ENCODE measurements at places on chromosomes 4 and X.

DNA sequence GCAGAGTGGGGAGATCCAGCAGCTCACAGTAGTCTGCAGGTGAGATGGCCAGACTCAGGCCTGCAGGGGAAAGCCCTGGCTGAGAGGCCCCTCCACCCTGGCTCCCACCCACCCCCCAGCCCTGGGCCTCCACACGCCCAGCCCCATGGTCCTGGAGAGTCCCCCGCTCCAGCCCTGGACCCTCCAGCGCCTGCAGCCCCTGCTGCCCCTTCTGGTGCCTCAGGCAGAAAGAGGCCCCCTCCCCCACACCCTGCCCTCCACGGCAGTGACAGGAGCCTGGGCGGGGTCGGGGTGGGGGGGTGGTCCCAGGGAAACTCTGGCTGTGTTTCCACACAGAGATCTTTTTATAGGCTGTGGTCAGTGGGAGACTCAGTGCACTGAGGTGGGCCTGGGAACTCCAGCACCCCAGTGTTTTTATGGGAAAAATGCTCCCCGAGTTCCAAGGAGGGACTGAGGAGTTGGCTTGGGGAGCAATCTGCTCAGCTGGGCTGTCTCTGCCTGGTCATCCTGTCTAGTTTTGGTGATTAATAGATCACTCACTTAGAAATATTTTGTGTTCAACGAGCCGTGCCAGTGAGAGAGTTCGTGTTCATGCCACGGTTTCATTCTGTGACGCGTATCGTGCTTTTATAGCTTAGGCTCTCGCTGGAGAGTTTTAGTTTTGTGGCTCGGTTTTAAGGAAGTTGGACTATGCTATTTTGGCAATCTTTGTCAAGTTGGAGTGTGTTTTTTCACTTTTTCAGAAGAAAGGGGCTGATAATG, 53.1 kb upstream of the HGFAC start:
- no peak for DNase-seq

- no peak for DNase-seq
These were observed 124.5 kb upstream of the GIMD1 start for GRCh38 chr4:106493086-106493485.

DNA sequence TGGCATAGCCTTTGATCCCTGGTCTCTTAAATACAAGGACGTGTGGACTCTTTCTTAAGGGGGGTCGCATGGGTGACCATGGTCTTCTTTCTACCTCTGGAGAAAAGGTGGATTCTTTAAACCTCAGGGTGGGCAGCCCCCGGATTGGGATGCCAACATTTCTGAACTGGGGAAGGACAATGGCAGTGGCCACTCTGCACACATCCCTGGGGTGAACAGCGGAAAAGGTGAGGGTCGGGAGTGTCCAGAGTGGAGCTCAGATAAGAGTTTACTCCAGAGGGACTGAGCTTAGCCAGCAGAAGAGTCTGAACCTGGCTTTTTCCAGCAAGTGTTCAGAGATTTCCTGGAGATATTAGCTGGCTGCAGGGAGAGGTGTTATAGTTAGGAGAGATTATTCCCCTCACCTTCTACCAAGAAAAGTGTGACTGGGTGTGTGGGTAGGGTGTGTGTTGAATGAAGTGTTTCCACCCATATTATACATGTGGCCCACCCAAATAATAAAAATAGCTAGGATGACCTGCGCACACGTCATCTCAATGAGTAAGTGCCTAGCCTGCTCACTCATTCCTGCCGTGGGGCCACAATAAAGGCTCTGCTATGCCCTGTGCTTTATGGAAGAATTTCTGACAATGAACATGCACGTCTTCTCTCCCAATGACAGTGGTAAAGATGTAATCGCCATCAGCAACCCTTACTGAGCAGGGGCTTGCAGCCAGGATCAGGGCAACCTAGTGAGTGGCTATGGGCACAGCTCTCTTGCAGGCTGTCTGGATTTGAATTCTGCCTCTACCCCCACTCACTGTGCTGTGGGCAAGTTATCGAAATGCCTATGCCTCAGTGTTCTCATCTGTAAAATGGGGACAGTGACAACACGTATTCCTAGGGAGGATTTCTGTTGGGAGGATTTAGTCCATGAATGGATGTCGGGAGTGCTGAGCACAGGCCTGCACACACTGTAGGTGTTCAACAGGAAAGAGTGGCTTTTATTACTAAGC, 76.6 kb downstream of the SLC2A9 start:
- peak; percentile 25 for DNase-seq

DNA sequence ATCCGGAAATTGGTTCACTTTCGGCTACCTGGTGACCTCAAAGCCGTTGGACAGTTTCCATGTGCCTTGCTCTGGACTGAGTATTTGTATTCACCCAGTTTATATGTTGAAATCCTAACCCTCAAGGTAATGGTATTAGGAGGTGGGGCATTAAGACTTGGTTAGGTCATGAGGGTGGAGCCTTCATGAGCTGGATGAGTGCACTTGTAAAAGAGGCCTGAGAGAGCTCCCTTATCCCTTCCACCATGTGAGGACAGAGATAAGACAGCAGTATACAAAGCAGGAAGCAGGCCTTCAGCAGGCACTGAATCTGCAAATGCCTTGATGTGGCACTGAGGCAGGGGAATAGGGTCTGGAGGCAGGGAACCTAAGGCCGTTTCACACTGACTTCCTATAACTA, 5.3 kb upstream of the OPHN1 start:
- no peak for DNase-seq

DNA sequence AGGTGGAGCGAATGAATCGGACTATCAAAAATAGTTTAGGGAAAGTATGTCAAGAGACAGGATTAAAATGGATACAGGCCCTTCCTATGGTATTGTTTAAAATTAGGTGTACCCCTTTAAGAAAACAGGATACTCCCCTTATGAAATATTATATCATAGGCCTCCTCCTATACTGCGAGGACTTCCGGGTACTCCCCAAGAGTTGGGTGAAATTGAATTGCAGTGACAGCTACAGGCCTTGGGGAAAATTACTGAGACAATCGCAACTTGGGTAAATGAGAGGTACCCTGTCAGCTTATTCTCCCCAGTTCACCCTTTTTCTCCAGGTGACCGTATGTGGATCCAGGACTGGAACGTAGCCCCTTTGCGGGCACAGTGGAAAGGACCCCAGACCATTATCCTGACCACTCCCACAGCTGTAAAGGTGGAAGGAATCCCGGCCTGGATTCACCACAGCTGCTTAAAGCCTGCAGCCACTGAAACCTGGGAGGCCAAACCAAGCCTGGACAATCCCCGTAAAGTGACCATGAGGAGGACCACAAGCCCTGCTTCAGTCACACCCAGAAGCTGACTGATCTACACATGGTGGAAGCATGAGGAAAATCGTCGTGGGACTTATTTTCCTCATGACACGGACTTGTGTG, 1138.1 kb downstream of the ARAP2 start:
- DNase-seq: no peak

DNA sequence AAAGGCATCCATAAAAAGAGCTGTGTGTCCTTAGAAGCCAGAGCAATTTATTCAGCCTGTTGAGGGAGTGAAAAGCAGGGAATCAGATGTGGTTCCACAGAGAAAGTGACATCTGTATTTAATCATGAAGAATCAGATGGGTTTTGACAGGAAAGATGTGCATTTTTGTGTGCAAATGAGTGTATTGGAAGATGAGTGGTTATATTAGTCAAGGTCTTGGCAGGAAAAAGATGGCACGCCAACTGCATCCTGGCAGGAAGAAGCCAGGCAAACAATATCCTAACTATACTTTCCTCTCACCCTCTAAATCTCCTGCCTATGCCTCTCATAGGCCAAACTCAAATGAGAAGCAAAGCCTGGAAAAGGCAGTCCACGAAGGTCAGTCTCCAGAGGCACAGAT, 59.1 kb downstream of the SCFD2 start:
- DNase-seq: no peak

DNA sequence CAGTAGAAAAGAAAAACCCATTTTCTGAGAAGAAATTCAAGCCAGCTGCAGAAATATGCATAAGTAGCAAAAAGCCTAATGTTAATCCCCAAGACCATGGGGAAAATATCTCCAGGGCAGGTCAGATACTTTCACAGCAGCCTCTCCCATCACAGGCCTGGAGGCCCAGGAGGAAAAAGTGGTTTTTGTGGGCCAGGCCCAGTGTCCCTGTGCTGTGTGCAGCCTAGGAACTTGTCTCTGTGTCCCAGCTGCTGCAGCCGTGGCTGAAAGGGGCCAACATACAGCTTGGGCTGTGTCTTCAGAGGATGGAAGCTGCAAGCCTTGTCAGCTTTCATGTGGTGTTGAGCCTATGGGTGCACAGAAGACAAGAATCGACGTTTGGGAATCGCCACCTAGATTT, 581.0 kb downstream of the C4orf33 start:
- no peak for DNase-seq

DNA sequence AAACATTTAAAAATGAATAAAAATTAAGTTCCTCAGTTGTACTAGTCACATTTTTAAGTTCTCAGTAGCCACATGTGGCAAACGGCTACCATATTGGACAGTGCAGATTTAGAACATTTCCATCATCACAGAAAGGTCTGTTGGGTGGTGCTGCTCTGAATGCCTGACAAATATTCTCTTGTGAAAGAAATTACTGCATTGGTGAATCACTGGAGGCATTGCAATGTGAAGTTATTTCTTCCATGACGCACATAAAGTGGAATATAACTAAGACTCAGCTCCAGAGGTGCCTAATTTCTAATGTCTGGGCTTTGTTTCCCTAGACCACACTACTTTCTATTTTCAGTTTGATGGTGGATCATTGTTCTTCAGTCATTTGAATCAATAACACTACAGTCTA, 44.9 kb downstream of the CLNK start:
- no peak for DNase-seq

GRCh38 chr4:109164011-109164410, 138.4 kb downstream of the COL25A1 start:
- DNase-seq: no peak

DNA sequence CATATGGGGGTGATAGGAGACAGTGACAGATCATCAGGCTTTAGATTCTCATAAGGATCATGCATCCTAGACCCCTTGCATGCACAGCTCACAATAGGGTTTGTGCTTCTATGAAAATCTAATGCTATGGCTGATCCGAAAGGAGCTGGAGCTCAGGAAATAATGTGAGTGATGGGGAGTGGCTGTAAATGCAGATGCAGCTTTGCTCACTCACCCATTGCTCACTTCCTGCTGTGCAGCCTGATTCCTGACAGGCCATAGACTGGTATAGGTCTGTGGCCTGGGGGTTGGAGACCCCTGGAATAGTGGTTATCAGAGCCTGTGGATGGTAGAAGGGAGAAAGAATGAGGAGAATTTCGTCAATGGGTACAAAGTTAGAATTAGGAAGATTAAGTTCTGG, 2751.1 kb downstream of the ARAP2 start:
- no peak for DNase-seq

- DNase-seq: no peak
These were observed 1454.2 kb downstream of the ARAP2 start for GRCh38 chr4:34790131-34790530.

DNA sequence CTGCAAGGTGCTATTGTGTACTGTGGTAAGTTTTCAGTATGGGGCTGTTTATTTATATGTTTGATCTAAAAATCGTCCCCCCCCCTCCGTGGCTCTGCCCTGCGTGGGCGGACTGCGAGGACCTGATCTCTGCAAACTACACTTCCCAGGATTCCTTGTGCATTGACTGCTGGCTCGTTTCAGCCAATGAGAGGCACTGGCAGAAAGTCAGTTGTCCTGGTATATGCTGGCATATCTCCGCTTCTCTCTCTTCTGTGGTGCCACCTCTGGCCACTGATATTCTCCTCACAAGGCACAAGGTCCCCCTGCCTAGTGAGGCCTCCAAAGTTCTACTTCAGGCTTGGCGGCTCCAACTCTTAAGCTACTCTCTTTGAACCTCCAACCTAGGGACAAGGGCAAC, 168.8 kb upstream of the ZFP42 start:
- DNase-seq: no peak

GRCh38 chr4:146333187-146333894, 119.0 kb downstream of the REELD1 start:
- DNase-seq: peak; percentile 42

DNA sequence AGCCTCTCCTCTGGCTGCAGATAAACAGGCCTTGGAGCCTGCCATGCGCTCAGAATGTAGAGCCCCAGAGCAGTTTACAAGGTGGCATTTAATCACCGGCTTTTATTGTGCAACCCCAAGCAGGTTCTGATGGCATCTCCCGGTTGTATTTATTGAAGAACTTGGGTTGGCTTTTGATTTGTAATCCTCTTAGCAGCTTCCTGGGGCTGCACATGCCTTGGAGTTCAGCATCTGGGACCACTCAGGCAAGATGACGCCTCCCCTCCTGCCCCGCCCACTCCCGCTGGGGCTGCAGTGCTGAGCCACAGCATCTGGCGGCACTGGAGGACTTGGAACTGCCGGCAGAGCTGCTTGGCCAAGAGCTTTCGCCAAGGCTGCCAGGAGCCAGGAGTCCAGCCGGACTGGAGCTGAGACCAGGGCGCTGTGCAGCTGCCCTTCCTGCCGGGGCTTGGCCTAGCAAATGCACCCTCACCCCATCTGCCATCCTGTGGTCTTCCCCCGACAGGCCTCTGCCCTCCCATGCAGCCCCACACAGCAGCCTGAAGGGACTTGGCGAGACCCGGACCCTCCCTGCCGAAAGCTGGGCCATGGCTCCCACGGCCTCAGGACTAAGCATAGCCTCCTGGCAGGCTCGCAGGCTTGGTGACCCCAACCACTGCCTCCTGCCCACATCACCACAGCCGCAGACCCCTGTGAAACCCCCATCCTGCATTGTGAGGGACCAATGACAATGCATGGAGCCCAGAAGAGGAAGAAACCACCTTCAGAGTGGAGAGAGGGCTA, 5.4 kb downstream of the HTRA3 start:
- DNase-seq: no peak

GRCh38 chrX:13110433-13111324, 66.3 kb upstream of the FAM9C start:
- DNase-seq: no peak

GRCh38 chrX:117851025-117851424, 265.6 kb downstream of the KLHL13 start:
- DNase-seq: no peak

DNA sequence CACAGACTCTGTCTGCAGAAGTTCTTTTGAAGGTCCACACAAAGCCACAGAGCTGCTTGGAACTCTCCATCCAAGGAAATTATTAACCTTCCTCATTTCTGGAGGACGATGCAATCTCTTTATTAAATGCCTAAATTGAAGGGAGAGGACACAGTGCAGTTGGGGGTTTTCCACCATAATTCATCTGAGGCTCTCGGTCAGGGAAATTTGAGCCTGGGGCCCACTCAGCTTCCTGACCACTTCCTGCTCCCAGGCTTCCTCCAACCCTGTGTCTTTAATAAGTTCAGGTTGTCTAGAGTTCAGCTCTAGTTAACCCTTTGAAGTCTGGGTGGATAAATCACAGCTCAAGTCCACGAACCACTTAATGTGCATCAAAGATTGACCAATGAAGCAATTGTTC, 58.5 kb downstream of the PRPS1 start:
- no peak for DNase-seq
